SJSA1 (cell line): ENCODE measurements at places on chromosomes 7 and 10. TPM values are rescaled to one million over a fixed set of nuclear protein-coding genes. Genes with fewer than 3 reads are reported as not detected.

- no peak for DNase-seq
- peaks cover 25% of the 10 kb centered on the region for H3K4me1 ChIP-seq
- no peak overlapping the region for H3K4me3 ChIP-seq
- H3K27ac ChIP-seq = no peak overlapping the region
- H3K36me3 ChIP-seq = no peaks in the 10 kb centered on the region
Measured at GRCh38 chr7:133510326-133511055, 257.6 kb downstream of the EXOC4 start.

DNA sequence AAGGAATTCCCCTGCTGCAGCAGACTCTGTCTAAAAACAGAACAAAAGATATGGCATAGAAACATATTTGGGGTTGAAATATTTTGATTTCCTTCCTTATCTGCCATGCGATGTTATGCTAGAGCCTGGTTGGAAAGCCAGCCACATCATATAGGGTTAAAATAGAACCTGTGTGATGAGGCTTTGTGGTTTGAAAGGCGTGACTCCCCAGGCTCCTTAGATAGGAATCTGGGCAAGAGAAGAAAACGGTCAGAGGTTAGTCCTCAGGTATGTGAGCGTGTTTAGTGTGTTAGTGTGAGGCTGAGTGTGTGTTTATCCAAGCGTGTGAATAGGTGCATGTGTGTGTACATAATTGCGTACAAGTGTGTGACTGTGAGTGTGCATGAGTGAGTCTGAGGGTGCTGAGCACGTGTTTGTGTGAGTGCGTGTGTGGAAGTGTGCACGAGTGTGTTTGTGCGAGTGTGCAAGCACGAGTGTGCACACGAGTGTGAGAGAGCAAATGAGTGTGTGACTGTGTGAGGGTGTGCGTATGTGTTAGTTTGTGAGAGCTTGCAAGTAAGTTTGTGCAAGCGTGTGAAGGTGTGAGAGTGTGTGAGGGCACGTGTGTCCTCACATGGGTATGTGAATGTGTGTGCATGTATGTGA, 79.9 kb downstream of the COL26A1 start:
- H3K27me3 ChIP-seq = peaks cover 16% of the 10 kb centered on the region
- no peak for DNase-seq
- no peak overlapping the region for H3K27ac ChIP-seq
- no peaks in the 10 kb centered on the region for H3K4me1 ChIP-seq
- no peak overlapping the region for H3K4me3 ChIP-seq
- H3K36me3 ChIP-seq = no peaks in the 10 kb centered on the region

Gene WAPL
- 38.7 and 50.2 TPM in 2 replicates for total RNA-seq

Gene CLCN1
- total RNA-seq = not detected in 2 replicates

Gene ANKRD16
- 3.5 and 7.7 TPM in 2 replicates for total RNA-seq

DNA sequence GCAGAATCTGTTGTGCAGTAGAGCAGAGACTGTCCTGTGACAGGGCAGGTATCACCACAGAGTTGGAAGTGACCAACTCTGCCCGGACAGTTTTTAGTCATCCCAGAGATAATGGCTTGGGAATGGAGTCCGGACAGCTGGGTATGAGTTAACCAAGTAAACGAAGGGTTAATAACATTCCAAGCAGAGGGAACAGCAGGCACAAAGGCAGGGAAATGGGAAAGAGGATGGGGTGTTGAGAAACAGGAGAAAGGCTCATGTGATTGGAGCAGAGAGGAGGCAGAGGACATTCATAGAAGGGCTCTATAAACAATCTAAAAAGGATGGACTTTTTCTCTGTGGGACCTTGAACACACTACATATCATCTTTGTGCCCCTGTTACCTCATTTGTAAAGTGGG, 132.2 kb upstream of the YAE1 start:
- H3K27me3 ChIP-seq = no peaks in the 10 kb centered on the region
- no peak overlapping the region for H3K27ac ChIP-seq
- H3K36me3 ChIP-seq = no peaks in the 10 kb centered on the region
- DNase-seq = no peak

Gene MOGAT3
- not detected in 2 replicates for total RNA-seq

DNA sequence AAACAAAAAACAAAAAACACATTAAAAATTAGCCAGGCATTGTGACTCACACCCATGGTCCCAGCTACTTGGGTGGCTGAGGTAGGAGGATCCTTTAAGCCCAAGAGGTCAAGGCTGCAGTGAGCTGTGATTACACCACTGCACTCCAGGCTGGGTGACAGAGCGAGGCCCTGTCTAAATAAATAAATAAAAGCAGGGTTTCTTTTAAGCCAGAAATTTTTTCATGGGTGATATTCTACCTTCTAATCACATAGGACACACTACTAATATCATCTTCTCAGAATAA, 14.2 kb upstream of the SVIL start:
- H3K27me3 ChIP-seq = no peaks in the 10 kb centered on the region
- DNase-seq = peak; percentile 95
- H3K27ac ChIP-seq = peak overlapping the region; percentile 62
- H3K4me1 ChIP-seq = peaks cover 52% of the 10 kb centered on the region

Gene GPR146
- 0.08 and 0.72 TPM in 2 replicates for total RNA-seq

Gene GDI2
- 444 and 452 TPM in 2 replicates for total RNA-seq

Gene SLC26A3
- not detected in 2 replicates for total RNA-seq

Gene SORBS1
- 1.1 and 2.9 TPM in 2 replicates for total RNA-seq

Gene OTUD1
- total RNA-seq = 1.8 and 3.8 TPM in 2 replicates

Gene ITIH5
- total RNA-seq = 9.9 and 16.3 TPM in 2 replicates

GRCh38 chr10:116718058-116718457, 24.3 kb downstream of the HSPA12A start:
- no peak overlapping the region for H3K4me3 ChIP-seq
- no peaks in the 10 kb centered on the region for H3K27me3 ChIP-seq
- peaks cover 37% of the 10 kb centered on the region for H3K4me1 ChIP-seq
- H3K27ac ChIP-seq = no peak overlapping the region
- H3K36me3 ChIP-seq = no peaks in the 10 kb centered on the region

Gene AMPH
- total RNA-seq = not detected in 2 replicates

DNA sequence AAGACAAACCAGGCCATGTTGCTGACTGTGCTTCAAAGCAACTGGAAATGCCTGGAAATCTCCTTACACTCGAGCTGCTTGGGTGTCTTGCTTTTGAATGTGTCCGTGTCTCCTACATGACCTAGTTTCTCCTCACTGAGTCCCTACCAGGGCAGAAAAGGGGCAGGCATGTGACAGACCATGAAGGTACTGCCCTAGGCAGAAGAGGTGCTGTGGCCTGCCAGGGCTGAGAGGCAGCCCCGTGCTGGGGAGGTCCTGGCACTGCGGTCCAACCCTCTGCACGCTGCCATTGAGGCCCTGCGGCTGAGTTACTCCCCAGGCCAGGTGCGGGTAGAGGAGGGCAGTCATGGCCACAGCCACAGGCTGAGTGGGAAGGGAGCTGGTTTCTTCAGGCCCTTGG, 159.3 kb downstream of the LYZL1 start:
- no peak overlapping the region for H3K4me3 ChIP-seq
- H3K4me1 ChIP-seq = no peaks in the 10 kb centered on the region
- H3K27ac ChIP-seq = no peak overlapping the region
- no peaks in the 10 kb centered on the region; the same call in 1 of the 2 replicates for H3K36me3 ChIP-seq
- no peaks in the 10 kb centered on the region for H3K27me3 ChIP-seq
- DNase-seq = no peak

- H3K27me3 ChIP-seq = no peaks in the 10 kb centered on the region
- DNase-seq = no peak
- no peak overlapping the region for H3K4me3 ChIP-seq
- peaks cover 14% of the 10 kb centered on the region for H3K36me3 ChIP-seq
- no peaks in the 10 kb centered on the region for H3K4me1 ChIP-seq
Measured at GRCh38 chr10:21687266-21688008, 153.4 kb downstream of the MLLT10 start.

DNA sequence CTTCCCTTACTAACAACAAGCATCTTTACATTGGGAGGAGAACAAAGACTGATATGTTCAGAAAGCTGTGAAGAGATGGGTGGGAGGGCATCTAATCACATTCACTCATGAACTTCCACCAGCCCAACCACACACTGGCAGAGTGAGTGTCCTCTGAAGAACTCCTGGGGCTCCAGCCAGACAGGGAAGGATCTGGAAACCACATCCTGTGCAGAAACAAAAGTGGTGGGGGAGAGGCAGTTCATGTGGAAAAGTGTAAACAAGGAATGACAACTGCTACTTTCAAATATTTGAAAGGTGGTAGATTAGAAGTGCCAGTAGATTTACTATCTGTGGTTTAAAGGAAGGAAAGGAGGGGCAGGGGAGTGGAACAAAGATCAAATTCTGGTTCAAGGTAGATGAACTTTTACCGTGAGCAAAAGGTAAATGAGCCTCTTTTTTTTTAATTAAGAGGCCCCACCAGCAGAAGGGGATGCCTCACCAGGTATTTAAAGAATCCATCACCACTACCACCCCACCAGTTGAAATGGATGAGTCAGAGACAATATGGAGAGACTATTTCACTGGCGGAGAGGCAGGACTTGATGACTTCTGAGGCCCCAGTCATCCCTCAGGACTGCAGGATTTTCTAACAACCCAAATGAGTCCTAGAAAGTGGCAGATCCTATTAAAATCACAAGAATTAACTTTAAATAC, 34.5 kb downstream of the GOT1 start:
- H3K36me3 ChIP-seq = peaks cover 42% of the 10 kb centered on the region
- H3K27me3 ChIP-seq = no peaks in the 10 kb centered on the region
- DNase-seq = peak; percentile 92
- peak overlapping the region; percentile 97 for H3K27ac ChIP-seq
- peaks cover 54% of the 10 kb centered on the region for H3K4me1 ChIP-seq
- no peak overlapping the region for H3K4me3 ChIP-seq

GRCh38 chr10:99689461-99689860, 30.2 kb downstream of the ENTPD7 start:
- H3K4me1 ChIP-seq = peaks cover 17% of the 10 kb centered on the region
- no peak overlapping the region for H3K4me3 ChIP-seq
- H3K36me3 ChIP-seq = peaks cover 43% of the 10 kb centered on the region
- no peak overlapping the region for H3K27ac ChIP-seq

DNA sequence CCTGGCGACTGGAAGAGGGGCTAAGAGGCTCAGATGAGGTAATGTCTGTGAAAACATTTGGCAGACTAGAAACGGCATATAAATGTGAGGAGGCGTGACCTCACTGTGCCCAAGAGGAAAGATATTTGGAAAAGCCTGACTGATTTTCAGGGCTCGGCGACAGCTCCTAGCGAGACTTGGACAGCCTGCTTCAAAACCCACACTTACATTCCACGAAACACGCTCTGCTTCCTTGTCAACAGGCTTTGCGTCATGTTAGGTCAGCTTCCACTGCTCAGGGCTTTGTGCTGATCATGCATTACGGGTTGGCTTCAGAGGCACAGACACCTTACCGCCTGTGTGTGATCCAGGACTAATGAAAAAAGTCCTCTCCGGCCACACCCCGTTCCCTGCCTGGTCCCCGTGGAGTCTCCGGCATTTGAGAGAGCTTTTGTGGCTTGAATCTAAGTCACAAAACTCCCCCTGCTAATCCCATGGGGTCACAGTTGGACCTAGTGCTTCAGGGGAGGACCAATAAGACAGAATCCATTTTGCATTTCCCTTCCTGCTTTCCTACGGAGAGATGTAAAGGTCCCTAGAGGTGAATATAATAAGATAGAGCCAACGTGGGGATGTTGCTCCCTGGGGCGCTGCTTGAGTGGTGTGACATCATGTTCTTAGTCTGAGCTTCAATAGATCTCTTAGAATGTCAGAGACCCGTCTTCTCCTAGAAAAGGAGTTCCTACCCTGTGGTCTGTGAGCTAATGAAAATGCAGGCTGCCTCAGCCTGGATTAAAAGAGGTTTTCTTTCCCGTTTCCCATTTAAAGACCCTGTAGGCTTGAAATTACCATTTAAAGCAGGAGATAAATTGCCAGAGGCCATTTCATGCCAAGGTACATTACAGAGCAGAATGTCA, 25.5 kb downstream of the FGFBP3 start:
- DNase-seq = no peak
- 0 out of 2 replicates have a peak, but pooled peaks cover 3% of the 10 kb centered on the region for H3K27me3 ChIP-seq
- H3K36me3 ChIP-seq = no peaks in the 10 kb centered on the region

GRCh38 chr10:44216073-44216472, 168.8 kb downstream of the CXCL12 start:
- H3K27me3 ChIP-seq = no peaks in the 10 kb centered on the region
- H3K4me3 ChIP-seq = no peak overlapping the region
- no peaks in the 10 kb centered on the region for H3K4me1 ChIP-seq
- H3K27ac ChIP-seq = no peak overlapping the region
- H3K36me3 ChIP-seq = no peaks in the 10 kb centered on the region

Gene LRRC18
- total RNA-seq = not detected in 2 replicates

Gene CALD1
- 411 and 544 TPM in 2 replicates for total RNA-seq

DNA sequence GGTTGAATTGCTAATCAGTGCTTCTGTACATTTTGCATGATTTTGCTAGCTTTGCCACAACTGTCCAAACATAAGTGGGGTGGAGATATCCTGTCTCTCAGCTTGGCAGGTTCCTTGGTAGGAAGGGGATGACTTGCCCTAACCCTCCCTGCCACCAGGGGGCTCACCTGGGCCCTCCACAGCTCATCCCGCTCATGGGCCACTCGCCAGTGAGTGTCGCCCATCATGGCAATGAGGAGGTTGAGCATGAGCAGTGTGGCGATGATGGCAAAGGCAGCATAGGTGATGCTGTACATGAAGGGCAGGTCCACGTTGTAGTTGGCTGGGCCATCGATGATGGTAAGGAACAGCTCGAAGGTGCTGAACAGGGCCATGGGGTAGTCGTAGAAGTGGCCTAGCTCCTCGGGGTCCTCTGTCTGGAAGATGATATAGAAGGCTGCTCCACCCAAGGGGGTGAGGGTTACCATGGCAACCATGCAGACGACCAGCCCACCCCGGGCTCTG, 12.2 kb downstream of the TRPV6 start:
- H3K36me3 ChIP-seq = no peaks in the 10 kb centered on the region
- DNase-seq = no peak
- no peak overlapping the region for H3K27ac ChIP-seq
- H3K4me3 ChIP-seq = no peak overlapping the region
- H3K4me1 ChIP-seq = no peaks in the 10 kb centered on the region

- DNase-seq = no peak
- no peaks in the 10 kb centered on the region for H3K4me1 ChIP-seq
- H3K27me3 ChIP-seq = no peaks in the 10 kb centered on the region
- H3K36me3 ChIP-seq = no peaks in the 10 kb centered on the region
- no peak overlapping the region for H3K27ac ChIP-seq
Measured at GRCh38 chr7:51123322-51124019, 193.1 kb downstream of the COBL start.

Gene MRC1
- not detected in 2 replicates for total RNA-seq

DNA sequence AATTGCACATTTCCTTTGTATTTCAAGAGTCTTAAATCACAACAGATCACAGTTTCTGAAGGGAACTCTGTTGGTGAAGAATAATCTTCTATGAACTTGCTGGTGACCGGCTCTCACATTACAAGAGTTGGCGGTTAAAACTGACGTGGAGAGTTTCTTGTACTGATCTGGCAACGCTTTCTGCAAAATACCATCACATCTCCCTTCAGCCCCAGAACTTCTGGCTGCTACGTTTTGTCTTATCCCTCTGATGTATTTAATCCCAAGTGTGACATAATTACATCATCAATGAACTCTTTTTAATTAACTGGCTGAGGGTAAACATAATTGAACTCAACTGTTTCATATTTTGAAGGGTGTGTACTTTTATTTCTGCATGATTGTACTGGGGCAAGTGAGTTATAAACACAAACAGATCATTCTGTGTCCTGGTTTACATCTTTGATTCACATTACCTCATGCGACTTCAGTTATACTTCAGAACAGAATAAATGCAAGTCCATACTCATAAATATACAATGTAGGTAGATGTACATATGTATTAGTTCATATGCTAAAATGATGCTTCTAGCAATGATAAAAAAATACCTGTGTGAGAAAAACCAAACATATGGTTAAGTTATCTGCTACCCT, 105.1 kb upstream of the NPVF start:
- 0 out of 2 replicates have a peak, but pooled peaks cover 3% of the 10 kb centered on the region for H3K27me3 ChIP-seq
- H3K36me3 ChIP-seq = no peaks in the 10 kb centered on the region
- no peak overlapping the region for H3K27ac ChIP-seq

- no peak overlapping the region for H3K4me3 ChIP-seq
- no peak overlapping the region for H3K27ac ChIP-seq
- H3K27me3 ChIP-seq = no peaks in the 10 kb centered on the region
- H3K36me3 ChIP-seq = no peaks in the 10 kb centered on the region
- H3K4me1 ChIP-seq = peaks cover 19% of the 10 kb centered on the region
Measured at GRCh38 chr7:77370606-77371005, 45.5 kb downstream of the GSAP start.
